AML-193 (cell line): ENCODE measurements at places on chromosomes 2 and 18.

GRCh38 chr2:80381666-80382065, 77.1 kb upstream of the LRRTM1 start:
- DNase-seq, result no peak

GRCh38 chr2:229943770-229944449, 21.6 kb downstream of the FBXO36 start:
- DNase-seq, result no peak

- DNase-seq, result no peak
Measured at GRCh38 chr18:26863921-26864497, 1.5 kb downstream of the AQP4 start.

GRCh38 chr2:168889635-168890005, 610 bp downstream of the SPC25 start:
- no peak for DNase-seq

DNA sequence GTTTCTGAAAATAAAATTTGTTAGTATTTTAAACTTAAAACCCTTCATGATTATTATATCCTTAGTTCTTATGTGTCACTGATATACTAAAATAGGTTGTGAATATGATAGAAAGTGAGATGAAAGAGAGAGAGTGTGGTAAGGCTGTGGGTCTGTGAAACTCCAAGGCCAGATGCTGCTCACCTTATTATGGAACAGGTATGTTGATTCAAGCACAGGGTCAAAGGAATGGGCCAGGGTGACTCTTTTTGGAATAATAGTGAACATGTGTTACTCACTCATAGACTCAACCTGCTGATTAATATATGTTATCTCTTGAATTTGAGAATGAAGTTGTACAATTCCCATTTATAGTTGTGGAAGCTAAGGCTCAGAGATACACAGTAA, 70.7 kb upstream of the FN1 start:
- DNase-seq, result no peak

DNA sequence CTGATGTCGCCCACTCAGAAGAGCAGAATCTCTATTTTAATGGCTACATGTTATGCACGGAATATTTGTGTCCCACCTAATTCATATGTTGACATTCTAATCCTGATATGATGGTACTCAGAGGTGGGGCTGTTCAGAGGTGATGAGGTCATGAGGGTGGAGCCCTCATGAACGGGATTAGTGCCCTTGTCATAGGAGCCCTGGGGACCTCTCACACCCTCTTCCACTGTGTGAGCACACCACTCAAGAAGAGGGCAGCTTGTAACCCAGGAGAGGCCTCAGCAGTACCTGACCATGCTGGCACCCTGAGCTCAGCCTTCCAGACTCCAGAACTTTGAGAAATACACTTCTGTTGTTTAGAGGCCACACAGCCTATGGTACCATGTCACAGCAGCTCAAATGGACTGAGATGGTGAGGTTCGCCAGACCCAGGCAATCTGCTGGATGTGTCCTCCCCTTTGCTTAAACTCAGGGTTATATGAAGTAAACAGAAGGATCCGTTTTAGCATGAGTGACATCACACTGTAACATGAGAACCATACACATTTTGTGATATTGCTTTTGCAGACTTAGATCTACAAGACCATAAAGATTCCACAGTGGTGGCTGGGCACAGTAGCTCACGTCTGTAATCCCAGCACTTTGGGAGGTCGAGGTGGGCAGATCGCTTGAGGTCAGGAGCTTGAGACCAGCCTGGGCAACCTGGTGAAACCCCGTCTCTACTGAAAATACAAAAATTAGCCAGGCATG, 48.7 kb downstream of the ATOH8 start:
- DNase-seq, result no peak

GRCh38 chr2:191625016-191625415, 52.9 kb upstream of the NABP1 start:
- DNase-seq, result no peak

DNA sequence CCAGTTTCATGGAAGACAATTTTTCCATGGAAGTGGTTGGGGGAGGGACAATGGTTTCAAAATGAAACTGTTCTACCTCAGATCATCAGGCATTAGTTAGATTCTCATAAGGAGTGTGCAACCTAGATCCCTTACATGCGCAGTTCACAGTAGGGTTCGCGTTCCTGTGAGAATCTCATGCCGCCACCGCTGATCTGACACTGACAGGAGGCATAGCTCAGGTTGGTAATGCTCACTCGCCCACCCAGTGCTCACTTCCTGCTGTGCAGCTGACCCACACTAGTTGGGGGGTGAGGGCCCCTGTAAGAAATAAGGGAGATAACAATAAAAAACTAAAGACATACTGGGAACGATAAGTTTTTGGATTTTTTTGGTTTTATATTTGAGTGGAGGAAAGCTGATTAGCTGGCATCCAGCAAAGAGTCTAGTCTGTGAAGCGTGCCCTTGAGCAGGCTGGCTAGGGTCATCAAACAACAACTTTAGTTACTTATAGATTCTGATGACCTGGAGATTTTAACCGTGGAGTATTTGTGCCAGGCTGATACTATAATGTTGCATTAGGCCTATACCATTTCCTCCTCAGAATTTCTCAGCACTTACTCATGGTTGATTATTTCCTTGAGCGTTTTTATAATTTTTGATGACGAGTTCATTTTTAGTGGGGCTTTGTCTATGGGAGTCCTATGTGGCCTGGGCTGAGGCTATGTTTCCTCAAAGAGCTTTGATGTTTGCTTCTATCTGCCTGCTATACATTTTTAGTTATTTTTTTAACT, 6.3 kb upstream of the MCFD2 start:
- no peak for DNase-seq

DNA sequence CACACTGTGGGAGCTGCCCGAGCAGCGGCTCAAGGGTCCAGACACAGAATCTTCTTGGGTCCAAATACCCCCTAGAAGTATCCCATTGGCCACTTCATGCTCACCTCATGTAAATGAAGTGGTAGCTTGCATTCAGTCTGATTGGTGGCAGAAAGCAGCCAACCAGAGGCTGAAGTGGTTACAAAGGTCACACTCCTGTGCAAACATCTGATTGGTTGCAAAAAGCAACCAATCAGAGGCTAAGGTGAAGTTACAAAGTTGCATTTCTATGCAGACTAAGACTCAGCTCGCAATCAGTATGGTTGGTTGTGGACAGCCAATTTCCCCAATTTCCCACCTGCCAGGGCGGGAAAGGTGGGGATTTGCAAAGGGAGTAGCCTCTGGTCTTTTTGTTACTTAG, 94.3 kb downstream of the DGKD start:
- DNase-seq, result no peak
